ENCODE measurements at places on chromosomes 12 and 14. TPM values are rescaled to one million over a fixed set of nuclear protein-coding genes. Genes with fewer than 3 reads are reported as not detected.

The ARL6IP4 gene
- total RNA-seq, result 204 TPM

DNA sequence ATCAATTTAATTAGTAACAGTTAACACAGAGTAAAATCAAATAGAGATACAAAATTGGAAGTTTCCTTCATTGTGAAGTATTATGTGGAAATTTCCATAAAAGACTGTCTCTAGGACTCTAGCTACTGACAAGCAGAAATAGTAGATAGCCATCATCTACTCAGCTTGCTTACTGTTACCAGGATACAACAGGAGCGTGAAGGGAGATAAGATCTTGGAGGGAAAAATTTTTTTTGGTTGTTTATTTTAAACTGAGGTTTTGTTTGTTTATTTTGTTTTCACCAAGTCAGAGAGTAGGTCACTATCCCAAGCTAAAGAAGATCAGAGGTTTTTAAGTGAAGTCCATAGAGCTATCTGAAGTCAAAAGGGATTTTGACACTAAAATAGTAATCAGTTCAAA lies 861.3 kb upstream of the MGAT4C start:
- DNase-seq, result no peak

The MYO1H gene
- 0.21 TPM for total RNA-seq

DNA sequence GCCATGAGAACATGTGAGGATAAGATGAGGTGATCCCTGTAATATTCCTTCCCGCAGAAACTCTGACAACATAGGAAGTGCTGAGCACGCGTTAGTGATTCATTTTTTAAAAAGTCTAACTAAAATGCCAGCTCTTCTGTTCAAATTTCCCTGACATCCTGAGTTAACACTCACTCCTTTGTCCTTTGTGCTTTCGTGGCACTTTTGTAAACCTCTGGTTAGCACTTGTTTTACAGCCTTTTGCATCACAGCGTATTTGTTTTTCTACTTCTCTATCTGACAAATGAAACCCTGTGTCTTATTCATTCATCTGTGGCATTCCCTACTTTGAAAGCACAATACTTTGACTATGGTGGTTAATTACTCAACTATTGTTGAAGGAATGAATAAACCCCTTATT lies 313.6 kb downstream of the NUAK1 start:
- DNase-seq, result no peak

The DACT1 gene
- 259 TPM for total RNA-seq

The CAPRIN2 gene
- 38.4 TPM for total RNA-seq

- DNase-seq, result no peak
Observed at GRCh38 chr12:48084066-48084465, 21.8 kb downstream of the SENP1 start.
